Brain pericyte (primary cell): ENCODE measurements at places on chromosomes 12 and 14.

GRCh38 chr12:53224897-53225634 is 6.9 kb downstream of the RARG start:
- DNase-seq: no peak

DNA sequence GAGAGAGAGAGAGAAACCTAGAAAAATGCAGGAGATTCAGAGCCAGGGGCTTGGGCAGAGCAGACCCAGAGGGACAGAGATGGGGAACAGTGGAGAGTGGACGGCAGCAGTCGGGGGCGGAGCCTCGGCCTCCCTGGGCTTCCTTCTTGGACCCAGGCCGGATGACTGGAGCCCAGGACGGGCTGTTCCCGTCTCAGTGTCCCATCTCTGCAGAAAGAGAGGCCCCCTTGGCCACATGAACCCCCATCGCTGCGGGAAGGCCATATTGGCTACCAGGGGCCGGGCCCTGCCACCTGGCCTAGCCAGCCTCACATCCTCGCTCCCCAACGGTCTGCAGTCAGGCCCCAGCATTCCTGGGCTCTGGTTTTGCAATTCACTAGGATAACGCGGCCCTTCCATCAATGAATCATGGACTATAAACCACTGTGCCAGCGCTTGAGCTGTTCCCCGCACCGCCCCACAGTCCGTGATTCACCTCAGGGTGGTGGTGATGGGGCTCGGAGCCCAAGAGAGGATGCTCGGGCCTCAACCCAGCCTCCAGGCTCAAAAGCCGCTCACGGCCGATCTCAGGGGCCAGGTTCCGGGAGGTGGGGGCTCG is 116.5 kb downstream of the RFLNA start:
- no peak for DNase-seq

DNA sequence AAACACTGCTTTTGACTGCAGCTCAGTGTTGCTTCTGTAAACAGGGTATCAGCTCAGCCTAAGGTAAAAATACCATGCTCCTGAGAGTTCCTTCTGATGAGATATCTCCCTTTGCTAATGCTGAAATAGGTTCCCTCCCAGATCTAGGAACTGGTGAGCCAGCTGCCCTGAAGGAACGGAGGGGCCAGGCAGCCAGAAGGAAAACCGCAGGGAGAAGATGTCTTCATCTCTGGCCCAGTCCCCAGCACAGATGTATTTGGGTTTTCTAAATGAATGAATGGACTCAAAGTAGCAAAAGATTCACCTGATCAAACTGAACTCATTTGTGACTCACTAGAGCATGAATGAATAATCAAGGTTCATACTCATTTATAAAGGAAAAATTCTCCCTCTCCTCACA is 247.8 kb downstream of the MSRB3 start:
- DNase-seq: no peak

DNA sequence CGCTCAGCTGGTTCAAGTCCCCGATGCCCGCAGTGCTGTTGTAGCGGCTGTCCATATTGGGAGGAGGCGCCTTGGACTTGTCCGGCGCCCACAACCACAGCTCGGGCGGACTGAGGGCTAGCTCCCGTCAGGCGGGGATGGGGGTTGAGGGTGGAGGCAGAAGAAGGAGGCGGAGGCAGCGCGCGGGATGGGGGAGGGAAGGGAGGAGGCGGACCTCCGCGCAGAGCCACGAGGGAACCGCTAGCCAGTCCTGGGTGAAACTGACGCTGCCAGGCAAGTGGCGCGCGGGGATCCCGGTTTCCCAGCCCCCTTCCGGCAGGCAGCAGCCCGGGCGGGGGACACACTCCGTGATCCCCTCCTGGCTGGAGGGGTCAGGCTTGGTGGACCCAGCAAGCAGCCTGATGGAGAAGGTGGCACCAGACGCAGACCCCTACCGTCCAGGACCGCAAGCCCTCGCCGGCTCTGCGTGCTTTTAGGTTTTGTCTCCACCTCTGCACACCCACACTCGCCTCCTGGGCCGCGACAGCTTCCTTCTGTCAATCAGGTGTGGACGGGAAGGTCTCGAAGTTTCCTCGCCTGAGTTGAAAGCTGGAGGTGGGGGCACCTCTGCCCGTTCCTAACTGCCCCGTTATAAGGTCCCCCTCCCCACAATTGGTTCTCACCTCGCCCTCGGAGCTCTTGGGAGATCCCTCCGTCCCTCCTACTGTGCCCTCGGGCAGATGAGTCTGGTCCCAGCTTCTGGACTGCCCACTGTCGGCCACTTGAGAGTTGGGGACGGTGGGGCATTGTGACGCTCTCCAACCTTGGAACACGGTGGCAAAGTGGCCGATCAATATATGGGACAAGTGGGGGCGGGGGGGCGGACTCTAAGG is at the start of gene CPNE8:
TSS of gene CPNE8 (minus strand) at position 112 of the 872 bp plus-strand sequence. CDS start at position 55, 57 bp downstream.
- no peak for DNase-seq

GRCh38 chr12:5379749-5380496 is 52.0 kb upstream of the NTF3 start:
- no peak for DNase-seq

DNA sequence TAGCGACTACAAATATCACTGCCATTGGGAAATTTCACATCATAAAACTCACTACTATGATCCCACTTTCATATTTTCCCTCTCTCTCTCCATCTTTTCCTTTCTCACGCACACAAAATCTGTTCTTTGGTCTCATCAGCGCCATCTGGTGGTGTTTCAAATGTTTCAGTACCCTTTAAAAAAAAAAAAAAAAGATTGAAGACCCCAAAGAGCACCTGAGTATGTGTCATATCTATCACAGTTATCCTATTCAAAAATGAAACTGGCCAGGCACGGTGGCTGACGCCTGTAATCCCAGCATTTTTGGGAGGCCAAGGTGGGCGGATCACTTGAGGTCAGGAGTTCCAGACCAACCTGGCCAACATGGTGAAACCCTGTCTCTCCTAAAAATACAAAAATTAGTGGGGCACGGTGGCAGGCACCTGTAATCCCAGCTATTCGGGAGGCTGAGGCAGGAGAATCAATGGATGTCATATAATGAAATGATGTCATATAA is 72.4 kb downstream of the TTC9 start:
- DNase-seq: no peak

- DNase-seq: no peak
These were observed 688.6 kb downstream of the NOVA1 start for GRCh38 chr14:25909045-25909747.

DNA sequence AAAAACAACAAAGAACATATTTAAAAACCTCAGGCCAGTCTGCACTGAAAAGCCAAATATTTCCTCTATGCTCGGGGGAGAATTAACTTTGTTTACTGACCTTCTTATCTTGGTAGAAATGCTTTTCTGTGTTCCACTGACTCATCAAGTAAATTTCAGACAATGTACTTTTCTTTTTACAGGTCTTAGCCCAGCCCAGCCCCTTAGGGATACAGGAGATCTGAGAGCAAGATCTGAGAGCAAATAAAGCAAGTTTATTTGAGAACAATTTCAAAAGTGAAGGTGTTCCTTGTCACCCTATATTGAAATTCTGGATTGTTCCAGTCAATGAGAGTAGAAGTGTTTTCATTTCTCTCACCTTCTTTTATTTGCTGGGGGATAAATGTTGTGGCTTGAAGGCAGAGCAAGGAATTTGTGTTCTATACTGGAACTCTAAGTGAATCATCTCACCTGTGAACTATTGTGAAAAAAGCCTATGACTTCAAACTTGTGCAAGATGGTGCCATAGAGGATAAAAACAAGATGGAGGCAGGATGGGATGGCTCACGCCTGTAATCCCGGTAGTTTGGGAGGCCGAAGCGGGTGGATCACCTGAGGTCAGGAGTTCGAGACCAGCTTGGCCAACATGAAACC is 7.9 kb upstream of the GPRC5A start:
- DNase-seq: no peak

DNA sequence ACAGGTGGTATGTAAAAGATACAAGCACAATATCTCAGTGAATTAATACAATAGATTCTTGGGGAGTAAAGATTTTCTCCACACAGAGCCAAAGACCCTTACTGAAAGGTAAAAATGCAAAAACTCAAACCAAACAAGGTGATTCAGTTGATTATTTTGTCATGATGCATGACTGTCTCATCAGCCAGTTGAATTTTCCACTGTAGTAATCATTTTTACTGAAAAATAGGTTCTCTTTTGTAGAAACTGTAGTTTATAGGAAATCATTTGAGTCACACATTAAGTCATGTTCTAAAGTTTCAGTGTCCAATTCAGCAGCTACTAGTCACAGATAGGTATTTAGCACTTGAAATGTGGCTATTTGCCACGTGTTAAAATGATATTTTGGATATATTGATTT is 53.6 kb downstream of the PPFIA2 start:
- no peak for DNase-seq

- no peak for DNase-seq
These were observed 111.5 kb upstream of the KITLG start for GRCh38 chr12:88691811-88692210.

DNA sequence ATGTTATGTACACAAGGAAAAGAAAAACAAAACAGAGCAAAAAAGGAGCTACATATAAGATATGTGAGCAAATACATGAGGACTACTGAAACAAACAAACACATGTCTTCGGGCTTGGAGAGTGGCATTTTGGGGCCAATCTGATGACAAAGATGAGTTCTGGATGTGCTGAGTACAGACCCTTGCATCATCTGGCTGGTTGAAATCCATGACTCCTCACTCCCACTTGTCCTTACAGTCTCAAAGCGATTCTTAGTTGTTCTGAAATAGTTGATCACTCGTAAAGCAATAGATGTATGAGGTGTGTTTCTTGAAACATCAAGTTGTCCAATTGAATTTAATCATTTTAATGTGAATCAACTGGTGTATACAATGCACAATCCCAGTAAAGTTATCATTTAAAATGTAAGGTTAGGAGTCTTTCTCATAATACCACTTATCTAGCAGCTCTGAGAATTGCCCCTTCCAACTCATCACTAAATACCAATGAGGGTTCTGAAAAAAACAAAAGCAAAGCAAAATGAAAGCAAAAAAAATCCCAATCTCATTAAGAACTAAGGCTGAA is 136.9 kb downstream of the ITPR2 start:
- no peak for DNase-seq

GRCh38 chr12:7602277-7602676 is 63.4 kb downstream of the APOBEC1 start:
- DNase-seq: no peak

GRCh38 chr14:90554341-90554740 is 157.5 kb downstream of the CALM1 start:
- no peak for DNase-seq

DNA sequence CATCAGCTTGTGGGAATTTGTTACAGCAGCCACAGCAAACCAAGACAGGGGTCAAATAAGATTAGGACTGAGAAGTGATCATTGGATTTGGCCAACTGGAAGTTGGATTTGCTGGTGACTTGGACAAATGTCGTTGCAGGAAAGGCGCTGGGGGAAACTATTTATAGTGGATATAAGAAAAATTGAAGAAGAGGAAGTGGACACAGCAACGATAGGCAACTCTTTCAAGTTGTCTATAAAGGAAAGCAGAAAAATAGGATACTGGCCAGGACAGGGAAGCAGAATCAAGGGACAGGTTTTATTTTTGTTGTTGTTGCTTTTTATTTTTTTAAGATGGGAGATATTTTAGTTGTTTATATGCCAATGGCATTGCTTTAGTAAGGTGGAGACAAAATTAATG is 56.2 kb upstream of the RTRAF start:
- no peak for DNase-seq

GRCh38 chr14:79580906-79581305 is 630.4 kb downstream of the DIO2 start:
- no peak for DNase-seq

GRCh38 chr14:105207460-105207901 is 26.4 kb upstream of the NUDT14 start:
- DNase-seq: no peak

DNA sequence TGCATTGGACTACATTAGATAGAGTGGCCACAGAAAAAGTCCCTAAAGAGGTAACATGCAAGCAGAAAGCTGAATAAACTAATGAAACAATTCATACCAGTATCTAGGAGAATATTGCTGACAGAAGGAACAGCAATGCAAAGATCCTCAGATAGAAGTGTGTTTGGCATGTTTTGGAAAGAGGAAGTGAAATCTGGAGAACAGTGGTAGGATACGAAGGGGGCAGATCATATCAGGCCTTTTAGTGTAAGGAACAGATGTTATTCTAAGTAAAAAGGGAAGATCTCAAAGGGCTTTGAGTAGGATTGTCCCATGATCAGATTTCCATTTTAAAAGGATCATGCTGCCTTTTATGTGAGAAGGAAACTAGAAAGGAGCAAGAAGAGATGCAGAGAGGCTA is 342.9 kb downstream of the PAWR start:
- DNase-seq: no peak

DNA sequence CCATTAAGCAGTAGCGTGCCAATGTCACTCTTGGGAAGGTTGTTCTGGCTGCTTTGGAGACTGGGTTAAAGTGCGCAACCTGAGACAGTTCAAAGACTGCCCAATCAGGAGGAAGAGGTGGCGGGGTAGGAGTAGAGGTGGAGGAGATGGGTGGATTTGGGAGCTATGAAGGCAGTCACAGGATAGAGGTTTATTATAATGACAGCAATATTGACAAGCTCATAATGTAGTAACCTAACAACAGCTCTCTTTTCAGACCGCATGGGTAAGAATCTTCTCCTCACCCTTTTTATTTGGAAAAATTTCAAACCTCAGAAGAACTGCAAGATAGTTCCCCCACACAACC is 5.3 kb upstream of the PSMD9 start:
- no peak for DNase-seq

DNA sequence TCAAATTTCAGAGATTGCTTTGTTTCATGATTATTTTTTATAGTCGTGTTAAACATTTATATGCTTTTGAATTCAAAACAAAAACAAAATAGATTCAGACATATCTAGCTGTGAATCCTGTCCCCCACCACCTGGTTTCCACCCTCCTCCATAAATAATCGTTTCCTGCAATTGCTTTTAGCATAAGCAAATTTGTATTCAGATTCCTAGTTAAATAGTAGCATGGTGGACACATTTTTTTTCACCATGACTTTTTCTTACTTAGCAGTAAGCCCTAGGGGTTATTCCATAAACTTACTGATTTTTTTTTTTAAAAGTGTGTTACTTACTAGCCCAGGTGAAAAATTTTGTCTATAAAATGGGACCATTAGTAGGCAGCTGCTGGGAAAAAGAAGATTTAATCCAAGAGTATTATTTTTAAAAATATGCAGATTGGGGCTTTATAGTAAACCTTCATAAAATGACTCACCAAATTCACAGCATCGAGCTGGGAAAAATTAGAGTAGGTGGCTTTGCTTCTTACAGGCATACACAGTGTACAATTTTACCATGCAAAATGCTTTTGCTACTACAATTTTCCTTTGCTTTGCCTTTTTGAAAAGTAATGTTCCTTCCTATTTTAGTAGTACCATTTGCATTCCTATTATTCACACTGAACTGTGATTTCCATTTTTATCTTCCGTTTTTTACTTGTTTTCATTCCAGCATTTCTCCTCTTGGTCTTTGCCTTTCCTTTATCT is 117.8 kb downstream of the BTG1 start:
- no peak for DNase-seq

GRCh38 chr12:51368640-51369517 is 22.3 kb downstream of the GALNT6 start:
- DNase-seq: no peak
